COLO829 (cell line): ENCODE measurements at places on chromosomes 3 and 15.

- DNase-seq = no peak
Observed at GRCh38 chr3:12973827-12974226, 99.4 kb downstream of the IQSEC1 start.

GRCh38 chr3:151382671-151383070 is 1.9 kb downstream of the P2RY12 start:
- DNase-seq = no peak

GRCh38 chr15:79322945-79323344 is 12.0 kb downstream of the TMED3 start:
- DNase-seq = no peak

DNA sequence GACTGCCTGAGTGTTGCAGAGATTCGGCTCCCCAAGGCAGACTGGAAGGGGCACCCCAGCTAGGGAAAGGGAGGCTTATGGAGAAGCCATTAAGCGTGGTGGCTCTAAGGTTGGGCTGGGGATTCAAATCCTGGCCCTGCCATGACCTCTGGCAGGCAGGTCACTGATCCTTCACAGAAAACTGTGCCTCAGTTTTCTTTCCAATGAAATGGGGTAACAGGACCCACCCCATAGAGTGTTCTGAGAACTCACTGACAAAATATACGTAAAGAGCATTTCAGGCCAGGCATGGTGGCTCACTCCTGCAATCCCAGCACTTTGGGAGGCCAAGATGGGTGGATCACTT is 34.6 kb downstream of the DNASE1L3 start:
- DNase-seq = no peak

GRCh38 chr15:84926491-84927230 is 42.2 kb downstream of the SLC28A1 start:
- DNase-seq = no peak

DNA sequence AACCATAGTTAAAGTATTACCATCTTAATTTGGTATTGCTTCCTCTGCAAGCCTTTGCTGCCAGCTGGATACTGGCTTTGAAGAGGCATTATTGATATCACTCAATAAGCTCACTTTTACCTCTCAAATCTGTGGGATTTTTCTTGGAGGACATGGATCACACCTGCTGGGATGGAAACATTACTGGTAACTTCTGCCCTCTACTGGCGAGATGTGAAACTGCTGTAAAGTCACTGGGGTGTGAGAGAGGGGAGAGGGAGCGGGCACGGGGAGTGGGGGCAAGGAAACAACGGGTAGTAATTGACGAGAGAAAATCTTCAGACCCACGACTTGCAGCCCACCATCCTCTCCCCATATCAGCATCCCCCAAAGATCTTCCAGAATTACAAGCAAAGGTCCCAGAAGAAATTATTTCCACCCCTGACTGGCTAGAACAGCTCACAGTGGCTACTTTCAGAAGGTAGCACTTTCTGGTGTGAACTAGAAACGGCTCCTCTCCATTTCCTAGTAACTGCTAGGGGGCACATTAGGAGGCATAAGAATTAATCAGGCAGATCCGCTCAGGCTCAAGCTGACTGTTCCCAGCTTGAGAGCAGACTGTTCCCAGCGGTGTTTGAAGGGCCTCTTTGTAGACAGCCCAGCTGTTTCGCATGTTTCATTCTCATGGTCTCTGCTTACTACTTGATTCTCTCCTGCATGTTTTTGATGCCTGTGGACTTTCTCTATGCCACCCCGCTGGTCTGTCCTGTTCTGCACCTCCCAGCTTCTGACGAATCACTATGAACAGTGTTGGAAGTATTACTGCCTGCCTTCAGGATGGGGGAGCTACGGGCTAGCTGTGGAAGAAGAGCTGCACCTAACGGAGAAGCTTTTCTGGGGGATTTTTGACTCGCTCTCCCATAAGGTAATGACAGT is 230.4 kb upstream of the CHRM5 start:
- peak; percentile 29 for DNase-seq

DNA sequence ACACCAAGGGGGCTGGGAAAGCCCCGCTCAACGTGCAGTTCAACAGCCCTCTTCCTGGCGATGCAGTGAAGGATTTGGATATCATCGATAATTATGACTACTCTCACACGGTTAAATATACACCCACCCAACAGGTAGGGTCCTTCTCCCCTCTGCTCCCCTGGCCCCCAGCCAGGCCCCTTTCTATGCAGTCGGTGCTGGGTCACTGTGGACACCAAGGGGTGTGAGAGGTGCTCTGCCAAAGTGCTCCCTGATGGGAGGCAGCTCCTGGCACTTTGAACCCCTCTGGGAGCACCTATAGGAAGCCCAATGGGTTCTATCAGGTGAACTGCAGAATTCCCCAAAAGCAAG is 98.6 kb downstream of the DNASE1L3 start:
- DNase-seq = no peak

- no peak for DNase-seq
Observed at GRCh38 chr3:109028753-109029152, 75.1 kb upstream of the GUCA1C start.

DNA sequence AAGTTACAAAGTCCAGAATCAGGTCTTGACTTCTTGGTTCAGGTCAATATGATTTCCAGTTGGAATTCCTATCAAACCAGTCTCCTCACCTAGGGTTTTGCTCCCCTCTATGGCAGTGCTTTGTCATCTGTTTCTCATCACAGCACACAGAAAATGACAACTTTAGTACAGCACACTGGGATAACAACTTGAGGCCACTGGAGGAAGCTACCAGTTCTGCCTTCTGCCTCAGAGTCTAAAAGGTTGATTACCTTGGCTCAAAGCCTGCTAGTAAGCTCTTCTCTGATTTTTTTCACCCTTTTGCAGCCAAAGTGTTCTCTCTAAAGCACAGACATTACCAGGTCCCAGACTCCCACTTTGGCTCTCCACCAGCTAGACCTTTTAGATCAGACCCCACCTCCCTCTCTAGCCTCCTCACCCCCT is 24.8 kb upstream of the TRIM59 start:
- DNase-seq = no peak

GRCh38 chr3:11186771-11187191 is 32.5 kb downstream of the HRH1 start:
- no peak for DNase-seq

DNA sequence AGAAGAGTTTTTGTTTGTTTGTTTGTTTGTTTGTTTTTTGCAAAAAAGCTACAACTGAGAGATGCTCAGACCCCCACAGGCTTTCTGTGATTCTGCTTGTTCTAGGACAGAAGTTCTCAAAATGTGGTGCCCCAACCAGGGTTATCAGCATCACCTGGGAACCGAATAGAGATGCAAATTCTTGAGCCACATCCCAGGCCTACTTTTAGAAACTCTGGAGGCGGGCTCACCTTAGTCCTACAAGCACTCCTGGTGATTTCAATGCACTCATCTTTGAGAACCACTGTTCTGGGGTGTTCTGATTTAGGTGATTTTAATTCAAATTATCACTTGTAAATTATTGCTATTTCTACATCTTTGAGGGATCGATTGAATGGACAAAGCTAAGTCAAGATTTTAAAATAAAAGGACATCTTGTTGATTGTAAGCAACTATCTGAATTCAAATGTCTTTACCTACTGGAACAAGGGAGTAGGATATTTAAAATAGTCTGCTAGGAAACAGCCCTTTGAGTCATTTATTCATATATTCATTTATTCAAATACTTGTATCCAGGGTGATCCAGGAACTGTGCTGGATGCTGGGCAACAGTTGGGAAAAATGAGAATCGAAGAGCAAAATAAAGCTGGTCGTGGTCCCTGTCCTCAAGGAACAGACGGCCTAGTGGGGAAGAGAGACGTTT is 44.7 kb upstream of the CADPS start:
- no peak for DNase-seq

DNA sequence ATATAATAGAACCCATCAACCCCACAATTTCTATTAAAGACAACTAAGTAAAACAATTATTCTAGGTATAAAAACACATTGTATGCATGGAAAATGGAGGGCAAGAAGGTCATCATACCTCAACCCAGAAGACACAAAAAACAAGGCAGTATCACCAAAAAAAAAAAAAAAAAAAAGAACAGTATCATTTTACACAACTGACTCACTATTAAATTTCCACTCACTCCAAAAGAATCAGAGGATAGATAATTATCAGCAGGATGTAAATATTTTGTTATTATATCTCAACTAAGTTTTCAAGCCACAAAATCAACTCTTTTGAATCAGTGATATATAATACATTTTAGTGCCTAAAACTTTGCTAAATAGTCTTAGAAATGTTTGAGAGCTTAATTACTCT is 55.0 kb downstream of the CLASP2 start:
- DNase-seq = peak; percentile 18

DNA sequence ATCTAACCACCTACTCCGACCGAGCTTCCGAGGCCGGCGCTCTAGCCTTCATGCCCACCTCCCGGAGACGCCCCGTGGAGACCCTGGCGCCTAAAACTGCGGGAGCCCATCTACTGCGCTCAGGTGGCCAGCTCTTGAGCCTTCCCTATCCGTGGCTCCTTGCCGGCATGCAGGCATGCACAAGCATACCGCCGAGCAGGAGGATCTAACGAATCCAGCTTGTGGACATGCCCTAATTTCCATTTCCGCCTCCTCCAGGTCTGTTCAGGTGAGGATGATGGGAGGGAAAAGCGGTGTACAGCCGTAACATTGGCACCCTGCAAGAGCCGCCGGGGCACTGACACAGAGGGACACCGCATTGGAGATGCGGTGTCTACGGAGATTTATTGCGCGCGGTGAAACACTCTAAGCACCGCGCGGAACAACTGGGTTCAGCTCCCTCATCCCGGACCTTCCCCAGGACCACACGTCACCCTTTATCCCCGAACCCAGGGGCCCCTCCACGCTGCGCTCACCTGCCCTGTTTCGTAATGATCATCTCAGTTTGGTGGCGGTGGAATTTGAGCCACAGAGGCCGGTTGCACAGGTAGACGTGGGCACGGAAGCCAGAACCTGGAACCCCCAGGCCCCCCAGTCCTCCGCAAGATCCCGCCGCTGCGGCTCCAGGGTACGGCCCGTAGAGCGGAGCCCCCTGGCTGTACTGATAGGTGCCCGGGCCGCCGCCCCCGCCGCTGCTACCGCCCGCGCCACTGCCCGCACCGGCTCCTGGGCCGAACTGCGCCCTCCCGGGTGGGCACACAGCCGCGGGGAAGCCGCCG is 1.0 kb downstream of the EOMES start:
- DNase-seq = no peak

DNA sequence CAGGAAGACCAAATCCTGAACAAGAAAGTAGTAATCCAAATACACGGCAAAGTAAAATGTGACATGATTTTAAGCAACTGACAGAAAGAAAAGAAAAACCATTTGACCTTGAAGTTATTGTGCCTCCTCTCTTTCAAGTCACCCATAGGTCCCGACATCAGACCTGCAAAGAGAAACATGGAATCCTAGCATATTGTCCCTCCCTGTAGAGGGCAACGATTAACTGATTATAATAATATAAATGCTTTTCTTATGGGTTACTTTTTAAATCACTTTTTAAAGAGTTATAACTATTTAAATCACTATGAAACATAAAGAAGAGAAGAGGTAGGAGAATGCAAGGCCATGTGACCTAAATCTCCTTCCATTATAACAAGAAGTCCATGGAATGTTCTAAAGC is 143.2 kb upstream of the LIPC start:
- DNase-seq = no peak

DNA sequence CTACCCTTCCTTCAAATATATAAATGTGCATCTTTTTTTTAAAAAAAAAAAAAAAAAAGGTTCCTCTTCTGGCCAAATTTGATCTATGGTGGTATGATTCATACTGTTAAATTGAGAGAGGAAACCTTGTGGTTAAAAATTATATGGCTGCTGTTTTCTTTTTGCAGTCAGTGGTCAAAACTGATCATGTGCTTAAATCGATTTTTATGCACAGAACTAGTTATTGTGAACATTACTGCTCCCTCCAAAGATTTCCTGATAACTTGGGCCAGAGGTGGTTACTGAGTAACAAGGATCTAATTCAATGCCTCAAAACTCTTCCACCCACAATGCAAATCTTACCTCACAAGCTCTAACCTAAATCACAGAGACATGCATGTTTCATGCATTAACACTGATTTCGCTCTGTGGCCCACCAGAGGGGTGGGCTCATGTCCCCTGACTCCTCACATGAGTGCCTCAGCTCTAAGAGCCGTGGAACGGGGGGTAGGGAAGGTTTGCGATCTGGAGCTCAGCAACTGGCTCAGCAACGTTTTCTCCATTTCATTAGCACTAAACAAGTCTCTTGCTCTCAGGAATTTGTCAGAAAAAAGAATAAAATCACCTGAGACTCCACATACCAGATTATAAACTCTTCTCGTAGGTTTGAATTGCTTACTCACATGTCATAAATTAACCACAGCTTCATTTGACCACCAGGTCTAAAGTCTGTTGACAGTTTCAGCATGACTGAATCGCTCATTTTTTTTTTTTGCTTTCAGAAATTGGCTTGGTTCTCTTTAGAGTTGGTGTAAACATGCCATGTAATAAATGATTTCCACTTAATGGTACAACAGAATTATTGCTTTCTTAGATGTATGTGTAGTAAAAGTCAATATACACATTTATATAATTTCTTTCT is 280.4 kb downstream of the CD47 start:
- DNase-seq = no peak

- DNase-seq = no peak
Observed at GRCh38 chr3:123525433-123525832, 59.4 kb downstream of the HACD2 start.

DNA sequence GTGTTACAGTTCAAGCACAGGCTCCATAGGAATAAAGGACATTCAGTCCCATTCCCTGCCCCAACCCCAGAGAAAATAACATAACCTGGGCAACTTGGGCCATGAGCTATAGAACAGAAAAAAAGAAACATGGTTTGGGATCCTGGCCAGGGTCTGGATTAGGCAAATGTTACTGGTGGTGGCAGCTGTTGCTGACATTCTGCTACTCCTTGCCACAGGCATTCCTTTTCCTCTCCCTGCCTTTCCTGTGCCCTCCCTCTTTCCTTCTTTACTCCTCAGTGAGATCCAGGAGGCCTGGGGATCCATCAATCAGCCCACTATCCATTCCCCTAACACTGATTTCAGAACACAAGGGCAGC is 129.1 kb downstream of the NTRK3 start:
- no peak for DNase-seq

DNA sequence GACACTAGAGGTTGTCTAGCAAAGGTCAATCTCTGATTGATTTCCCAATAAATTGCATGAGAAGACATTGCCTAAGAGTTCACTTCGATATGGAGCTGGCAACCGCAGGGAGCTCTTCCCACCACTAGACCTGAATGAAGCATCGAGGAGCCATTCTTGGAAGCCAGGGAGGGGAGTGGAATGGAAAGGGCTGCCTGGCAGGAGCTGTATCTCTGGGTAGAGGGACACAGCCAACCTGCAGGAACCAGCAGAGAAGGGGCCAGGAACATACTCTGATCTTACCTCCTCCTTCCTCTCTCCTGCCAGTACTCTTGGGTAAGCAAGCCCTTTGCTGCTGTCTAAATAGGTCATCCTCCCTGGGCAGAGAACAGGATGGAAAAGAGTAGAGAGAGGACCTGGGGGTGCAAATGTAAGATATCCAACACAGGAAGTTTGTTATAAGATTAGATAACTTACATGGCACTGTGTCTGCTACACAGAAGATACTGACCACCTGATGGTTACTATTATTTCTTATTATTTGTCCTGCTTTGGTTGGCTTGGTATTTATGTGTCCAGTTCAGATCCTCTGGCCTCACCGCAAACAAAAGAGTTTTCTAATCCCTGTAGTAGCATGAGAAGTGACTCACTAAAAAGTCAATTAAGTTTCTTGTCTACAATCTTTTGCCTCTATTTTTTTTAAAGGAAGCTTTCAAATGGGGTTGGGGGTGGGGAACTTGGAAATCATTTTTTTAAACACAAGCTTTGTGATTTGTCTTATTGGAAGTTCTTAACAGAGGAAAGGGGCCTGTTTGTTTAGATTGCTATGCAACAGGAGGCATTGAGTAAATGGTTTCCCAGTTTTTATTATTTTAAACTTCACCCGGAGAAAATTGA is 156.7 kb upstream of the TSC22D2 start:
- DNase-seq = peak; percentile 84
